ENCODE measurements at places on chromosomes 3 and 15. TPM values are rescaled to one million over a fixed set of nuclear protein-coding genes. Genes with fewer than 3 reads are reported as not detected.

The RASL12 gene
- total RNA-seq, result not detected

The SPTSSB gene
- not detected for total RNA-seq

The UCN2 gene
- not detected for total RNA-seq

The SATB1 gene
- 12.1 TPM for total RNA-seq

The MEIS2 gene
- total RNA-seq, result 12.9 TPM

The CBLB gene
- 28.7 TPM for total RNA-seq

Measured in dermis blood vessel endothelial cell (primary cell).